ENCODE measurements at places on chromosomes 13 and 19. TPM values are rescaled to one million over a fixed set of nuclear protein-coding genes. Genes with fewer than 3 reads are reported as not detected.

ZSWIM9 gene
- total RNA-seq: 4.9 TPM

ERFL gene
- total RNA-seq: not detected

DNAJC3 gene
- total RNA-seq: 43.1 TPM

ZNF730 gene
- total RNA-seq: 8.6 TPM

PRTN3 gene
- total RNA-seq: 3.3 TPM

CYP4F8 gene
- not detected for total RNA-seq

SIGLECL1 gene
- not detected for total RNA-seq

CGB5 gene
- total RNA-seq: not detected

DNA sequence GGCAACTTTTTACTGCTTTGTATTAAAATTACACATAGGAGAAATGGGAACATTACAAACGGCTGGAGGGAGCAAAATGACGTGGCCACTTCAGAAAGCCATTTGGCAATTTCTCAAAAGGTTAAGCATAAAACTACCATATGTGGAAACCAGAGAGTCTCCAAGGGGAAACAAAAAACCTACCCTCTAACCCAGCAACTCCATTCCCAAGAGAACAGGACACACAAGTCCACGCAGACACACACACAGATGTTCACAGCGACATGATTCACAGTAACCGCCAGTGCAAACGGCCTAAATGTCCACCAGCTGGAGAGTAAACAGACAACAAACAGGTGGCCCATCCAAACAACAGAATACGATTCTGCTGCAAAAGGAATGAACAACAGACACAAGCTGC, 37.2 kb downstream of the STK24 start:
- peak; percentile 51 for DNase-seq

- DNase-seq: no peak
Observed at GRCh38 chr19:33535226-33535625, 13.6 kb upstream of the PEPD start.

DNA sequence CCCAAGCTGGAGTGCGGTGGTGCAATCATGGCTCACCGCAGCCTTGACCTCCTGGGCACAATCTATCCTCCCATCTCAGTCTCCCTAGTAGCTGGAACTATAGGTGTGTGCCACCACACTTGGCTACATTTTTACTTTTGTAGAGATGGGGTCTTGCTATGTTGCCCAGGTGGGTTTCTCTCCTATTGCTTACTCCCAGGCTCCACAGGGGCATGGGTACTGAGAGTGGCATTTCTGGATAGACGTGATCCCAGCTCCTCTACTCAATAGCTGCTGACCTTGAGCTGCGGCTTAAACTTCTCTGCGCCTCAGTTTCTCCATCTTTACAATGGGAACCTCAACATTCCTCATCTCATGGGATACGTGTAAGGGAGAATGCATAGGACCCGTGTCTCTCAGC, 11.6 kb downstream of the MVB12A start:
- no peak for DNase-seq

DNA sequence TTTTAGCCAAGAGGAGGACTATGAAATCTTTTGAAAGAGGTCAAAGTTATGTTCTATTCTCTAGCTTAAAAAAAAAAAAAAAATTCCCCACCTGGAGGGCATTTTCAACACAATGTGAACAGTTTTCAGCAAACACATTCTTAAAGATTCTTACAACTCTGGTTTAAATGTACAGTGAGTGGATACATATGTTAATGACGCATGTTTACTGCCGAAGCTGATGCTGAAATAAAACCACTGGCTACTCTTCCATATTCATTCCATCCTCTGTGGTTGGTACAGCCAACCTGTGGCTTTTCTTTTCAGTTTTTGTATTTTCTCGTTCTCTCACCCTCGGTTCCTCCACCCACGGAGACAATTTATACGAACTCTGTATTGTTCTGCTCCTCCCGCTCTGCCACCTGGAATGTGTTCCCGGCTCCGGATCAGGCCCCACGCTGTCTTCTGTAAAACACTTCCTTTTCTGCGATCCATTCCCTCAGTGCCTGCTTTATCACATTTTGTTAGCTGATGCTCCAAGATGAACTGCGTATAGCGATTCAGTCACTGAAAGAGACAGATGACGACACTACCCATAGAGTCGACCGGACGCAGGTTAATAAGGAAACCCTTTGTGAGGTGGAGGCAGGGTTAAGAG, 466.4 kb upstream of the ARGLU1 start:
- DNase-seq: no peak

- DNase-seq: no peak
Observed at GRCh38 chr19:50739914-50740426, 16.8 kb downstream of the CLEC11A start.

DNA sequence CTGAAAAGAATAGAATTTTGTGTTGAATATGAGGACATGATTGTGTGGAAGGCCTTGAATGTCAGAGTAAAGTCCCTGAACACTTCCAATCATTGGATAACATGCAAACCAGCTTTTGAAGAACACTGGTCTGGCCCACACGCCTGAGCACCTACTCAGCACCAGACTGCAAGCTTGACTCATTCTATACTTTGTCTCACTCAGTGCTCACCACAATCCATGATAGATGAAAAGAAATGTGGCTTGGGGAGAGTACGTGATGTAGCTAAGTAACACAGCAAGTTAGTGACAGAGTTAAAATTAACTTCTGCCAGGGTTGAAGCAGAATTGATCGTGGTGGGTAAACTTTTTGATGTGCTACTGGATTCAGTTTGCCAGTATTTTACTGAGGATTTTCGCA, 12.0 kb downstream of the DLEU7 start:
- DNase-seq: no peak

GRCh38 chr13:23203516-23203915, 22.7 kb downstream of the SGCG start:
- no peak for DNase-seq

DNA sequence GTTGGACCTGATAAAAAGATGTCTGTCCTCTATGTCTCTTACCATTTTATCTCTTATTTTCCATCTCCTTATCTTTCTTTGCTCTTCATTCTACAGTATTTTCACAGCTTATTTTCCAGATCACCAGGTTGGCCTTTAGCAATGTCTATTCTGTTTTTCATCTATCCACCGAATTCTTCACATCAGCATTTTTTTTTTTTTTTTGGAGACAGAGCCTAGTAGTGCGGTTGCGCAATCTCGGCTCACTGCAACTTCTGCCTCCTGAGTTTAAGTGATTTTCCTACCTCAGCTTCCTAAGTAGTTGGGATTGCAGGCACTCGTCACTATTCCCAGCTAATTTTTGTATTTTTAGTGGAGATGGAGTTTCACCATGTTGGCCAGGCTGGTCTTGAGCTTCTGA, 49.0 kb downstream of the DNAJC15 start:
- no peak for DNase-seq

DNA sequence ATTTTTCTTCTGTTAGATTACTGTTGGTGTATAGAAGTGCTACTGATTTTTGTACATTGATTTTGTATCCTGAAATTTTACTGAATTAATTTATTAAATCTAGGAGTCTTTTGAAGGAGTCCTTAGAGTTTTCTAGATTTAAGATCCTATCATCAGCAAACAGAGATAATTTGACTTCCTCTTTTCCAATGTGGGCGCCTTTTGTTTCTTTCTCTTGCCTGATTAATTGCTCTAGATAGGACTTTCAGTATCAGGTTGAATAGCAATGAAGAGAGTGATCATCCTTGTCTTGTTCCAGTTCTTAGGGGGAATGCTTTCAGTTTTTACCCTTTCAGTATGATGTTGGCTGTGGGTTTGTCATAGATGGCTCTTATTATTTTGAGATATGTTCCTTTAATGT, 5.6 kb upstream of the CD33 start:
- DNase-seq: no peak

DNA sequence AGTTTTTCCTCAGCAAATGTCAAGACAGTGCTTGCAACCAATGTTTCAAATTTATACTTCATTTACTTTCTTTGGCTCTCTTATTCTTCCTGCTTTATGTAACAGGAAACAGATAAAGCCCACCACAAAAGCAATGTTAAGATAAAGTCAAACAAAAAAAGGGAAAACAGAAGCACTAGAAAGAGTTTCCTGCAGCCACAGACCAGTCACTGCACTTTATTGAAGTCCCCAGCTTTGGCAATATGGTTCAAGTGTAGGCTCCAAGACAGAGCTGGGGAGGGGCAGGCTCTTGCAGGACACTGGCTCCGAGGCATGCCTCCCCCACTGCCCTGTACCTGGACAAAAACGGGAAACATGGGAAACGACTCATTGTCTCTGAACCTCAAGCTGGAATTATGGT, 15.3 kb upstream of the CDC16 start:
- no peak for DNase-seq

DNA sequence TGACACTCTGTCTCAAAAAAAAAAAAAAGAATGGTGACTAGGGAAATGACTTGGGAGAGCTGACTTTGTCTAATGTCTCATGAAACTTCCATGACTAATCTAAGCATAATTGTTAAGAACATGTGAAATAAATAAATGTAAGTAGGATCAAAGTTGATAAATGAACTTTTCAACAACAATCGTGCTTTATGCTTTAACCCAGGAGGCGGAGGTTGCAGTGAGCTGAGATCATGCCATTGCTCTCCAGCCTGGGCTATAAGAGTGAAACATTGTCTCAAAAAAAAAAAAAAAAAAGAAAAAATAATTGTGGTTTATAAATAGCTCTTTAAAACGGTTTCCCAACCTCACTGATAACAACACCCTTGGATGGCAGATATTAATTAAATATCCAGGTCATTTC, 12.9 kb upstream of the AKT2 start:
- no peak for DNase-seq

DNA sequence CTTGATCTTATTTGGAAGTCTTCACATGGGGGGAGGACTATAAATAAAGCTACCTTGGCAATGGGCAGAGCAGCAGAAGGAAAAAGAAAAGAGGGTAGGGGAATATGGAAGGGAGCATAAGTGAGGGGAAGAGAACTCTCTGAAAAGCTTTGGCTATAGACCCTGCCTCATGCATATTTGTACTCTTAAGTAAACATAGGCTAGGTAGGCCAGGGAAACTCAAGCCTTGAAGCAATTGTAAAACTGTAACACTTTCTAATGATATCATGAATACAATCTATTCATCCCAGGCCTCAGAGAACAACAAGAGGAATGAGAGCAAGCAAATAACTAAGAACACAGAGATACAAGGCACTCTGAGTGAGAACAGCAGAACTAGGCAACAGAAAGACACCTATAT, 20.4 kb downstream of the MYCBP2 start:
- no peak for DNase-seq

GRCh38 chr13:94607056-94607455, 5.4 kb downstream of the GPR180 start:
- DNase-seq: no peak

- no peak for DNase-seq
Observed at GRCh38 chr19:18644196-18645034, 7.6 kb downstream of the KLHL26 start.
